ENCODE measurements at places on chromosomes 5 and 9.

GRCh38 chr5:148685520-148686134 lies 31.3 kb upstream of the HTR4 start:
- no peak for DNase-seq

DNA sequence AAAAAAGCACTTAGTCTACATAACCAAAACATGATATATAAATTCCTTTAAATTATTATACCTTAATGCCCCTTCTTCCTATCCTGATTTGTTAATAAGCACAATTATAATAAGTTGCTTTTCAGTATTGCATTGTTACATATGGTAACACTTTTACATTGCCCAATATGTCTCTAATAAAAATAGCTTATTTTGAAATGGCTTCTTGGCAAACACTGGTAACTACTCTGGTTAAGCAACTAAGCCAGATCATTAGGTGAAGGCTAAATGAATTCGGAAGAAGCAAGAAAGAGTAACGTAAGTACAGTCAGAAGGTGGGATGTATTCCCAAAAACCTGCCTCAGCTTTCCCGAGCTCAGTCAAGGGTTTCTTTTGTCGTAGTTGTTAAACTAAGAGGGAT lies 85.3 kb downstream of the TTC39B start:
- no peak for DNase-seq

DNA sequence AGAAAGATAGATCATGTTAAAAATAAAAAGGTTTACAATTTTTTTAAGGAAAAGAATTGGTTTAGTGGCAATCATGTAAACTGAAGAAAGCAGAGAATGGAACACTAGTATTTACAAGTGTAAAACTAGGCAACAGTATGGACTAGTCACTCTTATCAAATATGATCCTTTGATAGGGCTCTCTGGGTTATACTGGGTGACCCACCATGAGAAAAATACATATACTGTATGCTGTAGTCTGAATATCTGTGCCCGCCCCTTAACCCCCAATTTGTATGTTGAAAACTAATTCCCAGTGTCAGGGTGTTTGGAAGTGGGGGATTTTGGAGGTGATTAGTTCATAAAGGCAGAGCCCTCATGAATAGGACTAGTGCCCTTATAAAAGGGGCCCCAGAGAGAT lies 236.8 kb upstream of the TARS1 start:
- no peak for DNase-seq

DNA sequence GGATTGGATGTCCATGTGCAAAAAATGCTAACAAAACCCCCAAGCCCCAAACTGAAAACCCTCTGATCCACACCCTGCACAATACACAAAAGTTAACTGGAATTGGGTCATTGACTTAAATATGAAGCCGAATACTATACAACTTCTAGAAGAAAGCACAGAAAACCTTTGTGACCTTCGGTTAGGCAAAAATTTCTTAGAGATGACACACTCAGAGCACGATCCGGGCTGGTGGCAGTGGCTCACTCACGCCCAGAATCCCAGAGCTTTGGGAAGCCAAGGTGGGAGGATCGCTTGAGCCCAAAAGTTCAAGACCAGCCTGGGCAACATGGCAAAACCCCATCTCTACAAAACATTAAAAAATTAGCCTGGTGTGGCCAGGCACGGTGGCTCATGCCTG lies 1.8 kb upstream of the DIPK1B start:
- DNase-seq, result no peak

GRCh38 chr9:20873240-20873865 lies 158.1 kb downstream of the HACD4 start:
- no peak for DNase-seq

- no peak for DNase-seq
These were observed 130.9 kb upstream of the CHD1 start for GRCh38 chr5:99059685-99060084.

DNA sequence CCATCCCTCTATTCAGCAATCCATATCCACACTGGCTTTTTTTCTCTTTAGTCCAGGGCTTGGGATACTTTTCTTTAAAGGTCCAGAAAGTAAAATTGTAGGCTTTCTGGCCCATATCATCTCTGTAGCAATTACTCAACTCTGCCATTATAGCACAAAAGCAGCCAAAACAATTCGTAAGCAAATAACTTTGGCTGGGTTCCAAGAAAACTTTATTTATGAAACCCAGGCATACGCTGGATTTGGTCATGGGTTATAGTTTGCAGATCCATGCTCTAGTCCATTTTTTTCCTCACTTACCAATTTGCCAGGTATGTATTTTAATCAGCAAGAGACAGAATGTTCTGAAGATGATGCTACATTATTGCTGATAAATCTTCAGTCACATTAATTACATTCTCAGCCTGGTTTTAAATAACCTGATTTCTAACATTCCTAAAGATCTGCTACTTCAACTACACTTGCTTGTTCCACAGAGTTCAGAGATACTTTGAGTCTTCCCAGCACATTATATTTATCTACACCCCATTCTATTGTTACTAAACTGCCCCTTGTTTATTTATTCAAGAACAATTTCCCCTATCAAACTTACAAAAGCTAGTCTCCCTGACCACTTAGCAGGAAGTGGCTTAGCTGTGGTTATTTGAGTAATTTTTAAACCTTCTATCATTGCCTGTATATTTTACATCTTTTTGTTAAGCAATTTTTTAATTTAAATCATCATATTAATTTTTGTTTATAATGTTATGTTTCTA lies 161.0 kb downstream of the ISL1 start:
- DNase-seq, result no peak

All from stimulated activated CD4-positive, alpha-beta T cell treated with anti-CD3 and anti-CD28 coated beads, Interleukin-2, amount 100 ng/mL, for 4 hours (primary cell).